ENCODE measurements at places on chromosomes 3 and 15.
A peak's percentile ranks its signal among the peaks of the same experiment; 100 is the strongest.

GRCh38 chr15:80735344-80735743, 40.2 kb downstream of the ABHD17C start:
- DNase-seq = no peak

GRCh38 chr15:79815468-79815867, 81.3 kb downstream of the MTHFS start:
- DNase-seq = no peak

- no peak for DNase-seq
Measured at GRCh38 chr15:79837846-79838245, 59.0 kb downstream of the MTHFS start.

GRCh38 chr15:89795996-89796395, 18.7 kb downstream of the ANPEP start:
- no peak for DNase-seq

DNA sequence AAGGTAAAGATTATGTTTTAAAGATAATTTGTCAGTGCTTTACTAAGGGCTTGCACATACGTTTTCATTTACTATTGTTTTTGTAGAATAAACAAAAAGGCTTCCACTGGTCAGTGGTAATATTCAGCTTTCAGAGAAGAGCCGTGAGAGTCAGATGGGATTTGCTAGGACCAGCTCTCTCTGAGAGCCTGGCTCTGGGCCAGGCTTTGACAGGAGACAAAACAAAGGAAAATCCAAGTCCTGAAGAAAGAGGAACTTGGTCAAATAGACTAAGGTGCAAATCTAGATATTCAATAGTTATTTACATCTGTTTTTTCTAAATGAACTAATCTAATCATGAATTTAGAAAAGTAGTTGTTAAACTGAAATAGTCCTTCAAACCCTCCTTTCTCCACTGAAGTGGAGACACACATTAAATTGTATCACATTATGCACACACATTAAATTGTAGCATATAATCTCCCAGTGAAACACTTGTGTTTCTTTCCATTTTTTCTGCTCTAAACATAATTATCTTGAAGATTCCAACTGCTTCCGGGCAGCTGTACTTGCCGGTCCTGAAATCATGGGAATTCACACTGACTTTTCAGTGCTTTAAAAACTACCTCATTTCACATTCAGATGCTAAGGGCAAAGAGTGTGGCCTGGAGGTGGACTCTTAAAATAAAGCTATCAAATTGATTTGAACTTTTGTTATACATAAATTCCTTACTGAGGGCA, 55.1 kb upstream of the FILIP1L start:
- no peak for DNase-seq

GRCh38 chr3:162122405-162122804, 625.8 kb downstream of the OTOL1 start:
- no peak for DNase-seq

GRCh38 chr3:48685603-48686511, at the start of gene NCKIPSD:
Gene NCKIPSD, minus strand, starts transcription at chr3:48685915. Its CDS starts 108 bp downstream, at chr3:48685807.
- DNase-seq = peak; percentile 92

- DNase-seq = no peak
Measured at GRCh38 chr3:96214941-96215340, 599.5 kb upstream of the EPHA6 start.

DNA sequence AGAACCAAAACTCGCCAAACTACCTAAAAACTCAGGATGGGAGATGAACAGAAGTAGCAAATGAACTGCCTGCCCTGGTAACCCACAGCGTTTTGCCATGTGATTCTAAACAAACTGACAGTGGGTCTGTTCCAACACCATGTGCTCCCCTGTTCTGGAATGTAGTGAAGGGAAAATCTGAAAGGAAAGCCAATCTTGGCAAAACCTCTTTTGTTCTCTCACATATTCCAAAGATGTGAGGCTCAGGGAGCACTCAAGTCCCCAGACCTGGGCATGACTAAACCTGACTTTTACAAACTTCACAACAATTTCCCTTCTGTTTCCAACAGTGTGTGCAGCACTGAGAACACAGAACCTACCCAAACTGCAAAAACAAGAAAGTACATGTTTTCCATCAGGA, 116.1 kb downstream of the IMPG2 start:
- DNase-seq = no peak

DNA sequence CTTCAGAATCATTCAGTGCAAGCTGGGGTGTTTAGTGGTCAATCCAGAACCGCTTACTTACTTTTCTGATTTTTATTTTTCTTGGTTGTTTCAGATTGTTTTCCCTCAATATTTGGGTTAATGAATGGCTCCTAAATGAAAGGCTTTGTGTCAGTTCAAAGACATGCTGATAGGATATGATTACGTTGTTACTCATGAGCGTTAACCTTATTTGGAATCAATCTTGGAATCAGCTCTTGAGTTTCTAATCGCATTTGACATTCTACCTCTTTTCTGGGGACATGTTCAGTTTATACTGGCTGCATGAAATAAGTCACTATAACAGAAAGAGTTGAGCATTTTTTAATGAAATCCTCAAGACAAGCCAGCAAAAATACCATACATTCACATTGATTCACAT, 50.2 kb downstream of the ATP11B start:
- no peak for DNase-seq

DNA sequence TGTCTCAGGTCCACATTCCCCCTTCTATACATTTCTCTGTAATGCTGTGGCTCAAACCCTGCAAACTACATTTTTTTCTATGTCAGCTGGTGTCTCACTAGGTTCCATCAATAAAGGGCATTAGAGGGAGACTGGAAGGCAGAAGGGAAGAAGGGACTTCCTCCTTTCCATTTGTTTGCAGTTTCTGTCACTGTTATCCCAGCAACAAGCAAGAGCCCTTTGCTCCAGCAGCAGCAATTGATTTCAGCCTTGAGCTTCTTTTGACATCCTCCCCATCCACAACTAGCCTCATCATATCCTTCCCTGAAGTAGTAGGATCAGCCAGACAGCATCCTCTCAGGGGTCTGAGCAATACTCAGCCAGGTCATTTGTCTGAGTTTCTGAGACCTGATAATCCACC, 5.3 kb upstream of the NCK1 start:
- DNase-seq = no peak

GRCh38 chr3:110419601-110420000, 652.0 kb upstream of the NECTIN3 start:
- no peak for DNase-seq

DNA sequence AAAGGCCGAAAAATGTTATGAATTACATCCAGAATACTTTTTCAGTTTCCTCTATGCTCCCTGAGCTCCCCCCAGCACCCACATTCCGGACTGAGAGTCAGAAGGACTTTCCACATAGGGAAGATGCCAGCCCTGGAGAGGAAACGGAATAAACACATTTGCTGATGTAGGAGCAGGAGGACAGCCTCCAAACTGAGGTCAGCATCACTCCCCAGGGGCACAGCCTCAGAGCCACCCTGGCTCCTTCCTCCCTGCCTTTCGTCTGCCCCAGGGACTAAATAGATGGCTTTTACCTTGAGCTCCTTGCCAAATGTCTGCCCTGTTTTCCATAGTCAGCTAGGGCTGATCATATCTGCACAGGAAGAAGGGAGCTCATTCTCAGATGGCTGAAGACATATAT, 22.6 kb upstream of the SLCO2A1 start:
- no peak for DNase-seq

- no peak for DNase-seq
Measured at GRCh38 chr15:70049701-70050301, 47.9 kb downstream of the TLE3 start.

DNA sequence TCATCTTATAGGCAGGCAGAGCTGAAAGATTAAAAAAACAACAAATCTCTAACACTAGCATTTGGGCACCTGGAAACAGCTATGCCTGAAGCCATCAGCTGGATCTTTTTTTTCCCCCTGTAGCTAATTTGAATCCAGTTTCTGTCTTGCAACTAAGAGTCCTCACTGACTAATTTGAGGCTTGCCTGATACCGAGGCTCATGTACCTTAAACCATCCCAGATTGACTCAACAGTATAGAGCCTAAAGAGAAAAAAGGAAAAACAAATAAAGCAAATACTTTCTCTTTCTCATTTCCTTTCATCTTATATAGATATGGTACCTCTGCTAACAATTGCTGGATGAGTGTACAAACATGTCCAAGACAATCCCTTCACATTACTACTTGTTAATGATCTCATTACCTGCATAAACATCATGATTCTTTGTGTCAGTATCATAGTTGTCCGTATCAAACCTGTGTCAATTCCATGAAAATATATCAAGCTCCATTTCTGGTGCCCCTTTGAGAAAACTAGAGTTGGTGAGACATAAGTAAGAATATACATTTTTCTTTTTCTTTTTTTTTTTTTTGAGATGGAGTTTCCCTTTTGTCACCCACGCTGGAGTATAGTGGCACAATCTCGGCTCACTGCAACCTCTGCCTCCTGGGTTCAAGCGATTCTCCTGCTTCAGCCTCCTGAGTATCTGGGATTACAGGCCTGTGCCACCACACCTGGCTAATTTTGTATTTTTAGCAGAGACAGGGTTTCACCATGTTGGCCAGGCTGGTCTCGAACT, 43.1 kb downstream of the BHLHE40 start:
- DNase-seq = no peak

DNA sequence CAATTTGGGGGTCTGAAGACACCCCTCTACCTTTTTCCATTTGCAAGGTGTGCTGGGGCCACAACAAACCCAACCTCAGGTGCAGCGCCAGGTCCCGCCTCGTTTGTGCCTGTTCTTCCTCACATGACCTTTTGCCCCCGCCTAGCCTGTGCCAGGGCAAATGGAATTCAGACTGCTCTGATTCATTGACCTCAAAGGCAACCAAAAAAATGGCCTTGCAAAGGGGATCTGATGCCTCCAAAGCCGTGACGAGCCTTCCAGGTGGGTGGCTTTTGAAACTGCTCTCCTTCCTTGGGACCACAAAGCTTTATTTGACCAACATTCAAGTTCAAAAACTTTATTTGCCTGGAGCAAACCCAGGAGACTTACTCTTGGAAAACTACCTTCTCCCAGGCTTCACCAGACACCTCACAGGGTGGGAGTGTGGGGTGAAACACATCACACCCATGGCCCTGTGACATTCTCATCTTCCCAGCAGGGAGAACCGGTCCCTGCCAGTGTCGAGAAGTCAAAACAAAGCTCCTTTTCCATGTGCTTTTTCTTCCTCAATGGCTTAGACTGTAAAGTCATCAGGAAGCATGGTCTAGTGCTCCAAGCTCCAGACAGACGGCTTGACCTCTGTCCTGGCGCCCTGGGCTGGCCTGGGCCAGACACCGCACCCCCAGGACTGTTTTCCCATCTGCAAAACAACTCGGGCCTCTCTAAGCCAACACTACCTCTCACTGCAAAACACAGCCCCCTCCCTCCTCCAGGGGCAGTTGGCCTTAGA, 103.9 kb upstream of the HES1 start:
- DNase-seq = no peak

DNA sequence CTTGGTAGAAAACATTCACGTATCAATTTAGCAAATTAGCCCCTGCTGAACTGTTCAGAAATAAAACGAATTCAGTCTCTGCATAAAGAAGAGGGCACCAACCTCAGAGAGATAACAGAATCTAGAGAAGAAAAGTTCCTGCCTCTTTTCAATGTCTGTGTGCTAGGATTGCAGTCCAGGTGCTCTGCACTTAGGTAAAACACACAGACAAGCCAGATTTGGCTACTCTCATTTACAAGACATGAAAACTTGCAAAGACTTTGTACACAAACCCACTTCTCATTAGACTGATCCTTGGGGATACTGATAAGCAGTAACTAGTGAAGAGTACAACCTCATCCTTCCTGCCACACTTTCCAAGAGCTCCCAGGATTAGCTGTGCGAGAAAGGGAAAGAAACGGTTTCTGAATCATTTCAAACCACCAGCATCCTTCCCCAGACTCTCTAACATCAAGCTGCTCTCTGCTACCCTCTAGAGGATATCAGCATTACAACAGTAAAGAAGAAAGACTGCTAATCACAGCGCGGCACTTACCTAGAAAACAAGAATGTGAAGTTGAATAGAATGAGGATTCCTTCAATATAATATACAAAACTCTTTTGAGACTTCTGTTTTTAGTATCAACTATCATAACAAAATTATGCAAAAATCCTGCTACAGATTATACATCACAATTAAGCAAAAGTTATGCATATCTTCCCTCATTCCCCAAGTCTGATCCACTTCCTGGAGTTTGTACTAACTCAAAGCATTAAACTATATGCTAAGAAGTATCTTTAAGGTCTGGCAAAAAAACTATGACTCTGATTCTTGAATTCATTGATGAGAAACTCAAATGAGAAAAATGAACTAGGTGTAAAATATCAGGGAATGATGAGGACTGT, 306.4 kb downstream of the MAGI1 start:
- DNase-seq = no peak

GRCh38 chr15:30068326-30068725, 14.4 kb upstream of the GOLGA8J start:
- DNase-seq = no peak

DNA sequence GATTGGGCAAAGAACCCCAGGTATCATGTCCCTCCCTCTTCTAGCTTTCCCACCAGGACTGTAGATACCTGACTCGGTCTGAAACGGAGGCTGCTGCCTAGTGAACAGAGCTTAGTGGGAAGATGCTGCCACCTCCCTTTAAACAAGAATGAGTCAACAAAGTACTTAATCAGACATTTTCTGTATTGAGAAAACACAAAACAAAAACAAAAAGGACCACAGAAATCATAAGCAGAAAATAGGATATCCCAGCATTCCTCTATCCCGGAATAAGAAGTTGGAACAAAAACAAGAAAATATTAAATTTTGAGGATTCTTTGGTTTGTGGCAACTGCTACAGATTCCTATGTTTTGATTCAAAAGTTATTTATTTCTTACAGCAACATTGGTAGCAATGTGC, 51.7 kb upstream of the COL8A1 start:
- DNase-seq = no peak

- no peak for DNase-seq
Measured at GRCh38 chr15:95930659-95931375, 399.7 kb upstream of the NR2F2 start.

DNA sequence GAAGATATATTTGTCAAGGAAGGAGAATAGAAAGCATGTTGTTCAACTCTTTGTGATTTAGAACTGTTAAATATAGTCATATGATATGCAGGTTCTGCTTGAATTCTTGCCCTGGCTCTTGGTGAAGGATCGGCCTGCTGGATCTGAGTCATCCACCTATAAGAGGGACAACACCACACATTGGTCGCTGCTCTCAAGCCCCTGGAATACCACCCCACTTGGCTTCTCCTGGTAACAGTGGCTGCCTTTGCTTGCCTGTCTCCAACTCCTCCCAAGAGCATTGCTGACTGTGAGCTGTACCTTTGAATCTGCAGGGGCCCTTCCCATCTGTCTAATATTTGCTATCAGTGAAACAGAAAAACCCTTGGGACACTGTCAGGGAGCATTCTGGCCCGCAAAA, 78.9 kb upstream of the DGKG start:
- no peak for DNase-seq

- DNase-seq = no peak
Measured at GRCh38 chr3:127114337-127115070, 78.4 kb upstream of the PRR23E start.

DNA sequence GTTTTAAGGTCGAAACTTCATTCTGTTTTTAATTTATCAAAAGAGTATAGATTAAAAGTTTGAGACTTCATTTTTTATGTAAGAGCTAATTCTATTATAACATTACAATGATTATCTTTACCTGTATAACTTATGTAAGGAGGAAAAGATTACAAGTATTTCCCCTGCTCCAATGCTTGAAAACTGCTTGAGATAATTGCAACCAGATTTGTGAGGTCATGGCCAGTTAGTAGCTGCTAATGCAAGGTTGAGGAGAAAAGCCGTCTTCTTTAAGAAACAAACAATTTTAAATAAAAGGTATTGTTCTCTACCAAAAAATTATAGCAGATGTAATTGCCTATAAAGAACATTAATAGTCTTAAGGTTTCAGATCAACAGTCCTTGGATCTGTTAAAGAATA, 208.3 kb upstream of the UBE2E2 start:
- DNase-seq = no peak
